ENCODE measurements at places on chromosomes 7 and 10. TPM values are rescaled to one million over a fixed set of nuclear protein-coding genes. Genes with fewer than 3 reads are reported as not detected.

- DNase-seq, result no peak
- no peaks in the 10 kb centered on the region for H3K27me3 ChIP-seq
- H3K4me3 ChIP-seq, result no peak overlapping the region
- H3K4me1 ChIP-seq, result no peaks in the 10 kb centered on the region
Measured at GRCh38 chr7:126799541-126799940, 453.2 kb downstream of the GRM8 start.

- H3K4me1 ChIP-seq, result no peaks in the 10 kb centered on the region
- no peaks in the 10 kb centered on the region for H3K36me3 ChIP-seq
- H3K27ac ChIP-seq, result no peak overlapping the region
- no peaks in the 10 kb centered on the region for H3K27me3 ChIP-seq
- no peak overlapping the region for H3K4me3 ChIP-seq
Measured at GRCh38 chr10:79984851-79985250, 35.9 kb upstream of the SFTPD start.

GRCh38 chr10:124333931-124334330, 84.8 kb downstream of the OAT start:
- no peak overlapping the region for H3K4me3 ChIP-seq
- H3K36me3 ChIP-seq, result no peaks in the 10 kb centered on the region
- H3K27ac ChIP-seq, result no peak overlapping the region

- H3K36me3 ChIP-seq, result no peaks in the 10 kb centered on the region
- no peak overlapping the region for H3K4me3 ChIP-seq
- no peak overlapping the region for H3K27ac ChIP-seq
- no peak for DNase-seq
- H3K27me3 ChIP-seq, result no peaks in the 10 kb centered on the region
Measured at GRCh38 chr7:56287429-56288138, 171.4 kb upstream of the NUPR2 start.

DNA sequence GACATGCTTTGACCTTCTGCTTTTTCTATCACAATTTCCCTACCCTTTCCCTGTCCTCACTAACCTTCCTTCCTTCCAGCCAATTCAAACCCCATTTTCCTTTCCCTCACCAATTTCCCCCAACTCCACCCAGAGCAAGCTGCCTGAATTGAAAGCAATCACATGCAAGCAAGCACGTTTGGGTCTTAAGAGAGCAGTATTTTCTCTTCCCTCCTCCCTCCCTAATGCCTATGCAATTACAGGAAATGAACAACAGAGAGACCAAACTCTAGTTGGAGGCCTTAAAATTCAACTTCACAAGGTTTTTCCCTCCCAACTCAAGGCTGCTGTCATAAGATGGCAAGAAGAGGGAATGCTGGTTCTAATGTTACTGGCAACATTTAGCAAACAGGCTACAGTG, 117.2 kb downstream of the MYOF start:
- no peaks in the 10 kb centered on the region for H3K4me1 ChIP-seq
- DNase-seq, result no peak
- H3K27ac ChIP-seq, result no peak overlapping the region
- no peaks in the 10 kb centered on the region for H3K36me3 ChIP-seq
- no peaks in the 10 kb centered on the region for H3K27me3 ChIP-seq
- H3K4me3 ChIP-seq, result no peak overlapping the region

GRCh38 chr7:115289971-115290370, 368.1 kb downstream of the MDFIC start:
- H3K4me1 ChIP-seq, result no peaks in the 10 kb centered on the region
- no peaks in the 10 kb centered on the region for H3K27me3 ChIP-seq
- no peak overlapping the region for H3K27ac ChIP-seq

GRCh38 chr7:152865461-152865860, 105.9 kb downstream of the ACTR3B start:
- no peaks in the 10 kb centered on the region for H3K4me1 ChIP-seq
- H3K27me3 ChIP-seq, result no peaks in the 10 kb centered on the region
- H3K4me3 ChIP-seq, result no peak overlapping the region
- no peak for DNase-seq
- no peak overlapping the region for H3K27ac ChIP-seq

DNA sequence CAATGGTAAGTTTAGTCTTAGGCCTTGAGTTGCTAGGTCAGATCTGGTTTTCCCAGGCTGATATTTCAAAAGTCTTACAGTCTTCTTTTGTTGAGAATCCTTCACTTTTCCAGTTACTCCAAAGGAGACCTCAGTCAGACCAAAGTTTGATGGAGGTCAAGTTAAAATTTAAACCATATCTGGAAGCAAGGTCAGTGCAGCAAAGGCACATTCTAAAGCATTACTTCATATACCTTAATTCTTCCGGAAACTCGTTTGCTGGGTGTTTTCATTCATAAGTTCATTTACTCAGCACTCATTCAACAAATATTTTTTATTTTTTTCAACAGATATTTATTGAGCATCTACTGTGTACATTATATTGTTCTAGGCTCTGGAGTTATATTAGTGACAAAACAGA, 403.0 kb upstream of the LRGUK start:
- H3K27ac ChIP-seq, result no peak overlapping the region
- no peaks in the 10 kb centered on the region for H3K4me1 ChIP-seq
- no peak for DNase-seq
- H3K36me3 ChIP-seq, result no peaks in the 10 kb centered on the region
- no peaks in the 10 kb centered on the region for H3K27me3 ChIP-seq
- H3K4me3 ChIP-seq, result no peak overlapping the region

DNA sequence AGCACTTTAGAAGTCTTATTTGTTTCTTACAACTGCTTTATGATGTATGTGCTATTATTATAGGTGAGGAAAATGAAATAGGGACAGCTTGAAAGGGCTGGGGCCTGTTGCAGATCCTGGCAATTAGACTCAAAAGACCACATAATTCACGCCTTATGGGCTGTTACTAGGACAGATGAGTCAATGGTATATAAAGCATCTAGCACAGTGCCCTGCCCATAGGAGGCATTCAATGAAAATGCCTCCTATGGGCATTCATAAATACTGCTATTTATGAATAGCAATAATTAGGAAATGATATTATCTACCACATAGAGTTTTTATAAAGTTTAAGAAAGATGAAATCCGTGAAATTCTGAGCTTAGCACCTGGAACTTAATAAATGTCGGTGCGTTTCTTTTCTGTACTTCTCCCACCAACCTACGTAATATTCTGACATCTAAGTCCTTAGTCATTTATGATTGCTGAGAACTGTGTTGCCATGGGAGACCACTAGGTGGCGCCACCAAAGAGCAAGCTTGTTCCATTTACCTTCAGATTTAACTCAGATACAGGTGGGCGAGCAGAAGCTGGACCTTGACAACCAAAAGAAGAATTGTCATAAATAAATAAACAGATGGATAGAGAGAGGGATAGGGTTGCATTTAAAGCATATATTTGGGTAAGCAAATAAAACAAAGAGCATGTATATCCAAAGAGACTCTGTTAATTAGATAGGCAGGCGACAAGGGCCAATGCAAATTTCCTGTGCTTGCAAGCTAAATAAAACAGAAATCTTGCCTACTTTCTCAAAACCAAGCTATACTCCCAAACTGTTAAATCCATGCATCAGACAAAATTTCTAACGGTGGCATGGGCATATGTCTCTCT, 699.9 kb downstream of the INHBA start:
- H3K27ac ChIP-seq, result no peak overlapping the region
- H3K4me1 ChIP-seq, result no peaks in the 10 kb centered on the region
- H3K4me3 ChIP-seq, result no peak overlapping the region
- DNase-seq, result no peak

GRCh38 chr10:127314797-127315196, 118.4 kb upstream of the INSYN2A start:
- DNase-seq, result no peak
- H3K27me3 ChIP-seq, result no peaks in the 10 kb centered on the region

- H3K4me1 ChIP-seq, result no peaks in the 10 kb centered on the region
- H3K27me3 ChIP-seq, result no peaks in the 10 kb centered on the region
- H3K27ac ChIP-seq, result no peak overlapping the region
- no peaks in the 10 kb centered on the region for H3K36me3 ChIP-seq
- H3K4me3 ChIP-seq, result no peak overlapping the region
Measured at GRCh38 chr7:130521258-130521951, 29.5 kb downstream of the MEST start.

DNA sequence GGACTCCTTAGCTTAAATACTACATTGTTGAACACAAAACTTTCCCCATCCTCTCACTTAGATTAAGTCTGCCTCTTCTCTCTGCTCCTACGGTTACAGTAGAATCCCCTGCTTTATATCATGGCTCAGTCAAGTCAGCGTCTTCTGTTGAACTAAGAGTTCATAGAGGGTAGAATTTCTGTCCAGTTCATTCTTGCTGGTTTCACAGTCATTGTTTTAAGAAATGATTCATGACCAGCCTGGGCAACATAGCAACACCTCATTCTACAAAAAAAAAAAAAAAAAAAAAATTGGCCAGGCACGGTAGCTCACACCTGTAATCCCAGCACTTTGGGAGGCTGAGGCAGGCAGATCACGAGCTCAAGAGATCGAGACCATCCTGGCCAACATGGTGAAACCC, 3.7 kb upstream of the ZFYVE27 start:
- peaks cover 11% of the 10 kb centered on the region for H3K4me1 ChIP-seq
- H3K4me3 ChIP-seq, result no peak overlapping the region
- no peaks in the 10 kb centered on the region for H3K27me3 ChIP-seq
- H3K27ac ChIP-seq, result no peak overlapping the region
- no peak for DNase-seq
- H3K36me3 ChIP-seq, result no peaks in the 10 kb centered on the region

- no peaks in the 10 kb centered on the region for H3K36me3 ChIP-seq
- no peak for DNase-seq
- no peak overlapping the region for H3K27ac ChIP-seq
- H3K4me3 ChIP-seq, result no peak overlapping the region
Measured at GRCh38 chr7:1004018-1004852, 21.3 kb downstream of the CYP2W1 start.

GRCh38 chr7:139339698-139340036, 1.5 kb upstream of the FMC1 start:
- H3K4me1 ChIP-seq, result peaks cover 11% of the 10 kb centered on the region
- H3K4me3 ChIP-seq, result peak overlapping the region; percentile 95
- H3K36me3 ChIP-seq, result peaks cover 6% of the 10 kb centered on the region
- peak overlapping the region; percentile 100 for H3K27ac ChIP-seq
- H3K27me3 ChIP-seq, result no peaks in the 10 kb centered on the region

DNA sequence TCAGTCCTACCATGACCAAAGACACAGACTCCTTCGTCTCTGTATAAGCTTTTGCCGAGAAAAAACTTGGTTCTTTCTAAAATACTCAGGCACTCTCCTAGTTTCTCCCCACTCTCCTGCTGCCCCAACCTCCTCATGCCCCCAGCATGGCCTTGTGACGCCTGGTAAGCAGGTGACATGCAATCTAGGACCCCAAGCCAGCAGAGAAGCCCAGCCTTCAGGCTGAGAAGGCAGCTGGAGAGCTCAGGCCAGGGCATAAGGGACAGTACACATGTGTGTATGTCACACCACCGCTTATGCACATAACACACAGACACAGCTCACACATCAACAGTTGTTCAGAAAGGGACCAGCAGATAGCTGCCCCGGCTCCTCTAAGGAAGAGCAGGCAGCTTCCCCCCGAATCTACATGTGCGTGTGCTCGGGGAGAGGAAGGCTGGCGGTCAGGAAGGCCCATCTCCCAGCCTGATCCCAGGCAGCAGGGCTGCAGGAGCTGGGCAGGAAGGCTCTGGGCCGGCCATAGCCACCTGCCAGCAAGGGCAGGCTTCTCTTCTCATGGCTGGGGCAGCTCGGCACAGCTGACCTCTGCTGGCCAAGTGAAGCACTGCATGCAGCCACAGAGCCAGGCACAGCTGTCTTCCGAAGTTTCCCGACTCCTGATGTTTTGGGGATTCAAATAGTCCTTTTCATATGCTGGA, 8.5 kb downstream of the DDX56 start:
- no peak overlapping the region for H3K4me3 ChIP-seq
- H3K4me1 ChIP-seq, result no peaks in the 10 kb centered on the region
- no peaks in the 10 kb centered on the region for H3K27me3 ChIP-seq
- H3K27ac ChIP-seq, result peak overlapping the region; percentile 41
- DNase-seq, result peak; percentile 57

- no peak overlapping the region for H3K27ac ChIP-seq
- no peak overlapping the region for H3K4me3 ChIP-seq
- DNase-seq, result no peak
- no peaks in the 10 kb centered on the region for H3K27me3 ChIP-seq
Measured at GRCh38 chr7:42127232-42127622, 109.8 kb downstream of the GLI3 start.

DNA sequence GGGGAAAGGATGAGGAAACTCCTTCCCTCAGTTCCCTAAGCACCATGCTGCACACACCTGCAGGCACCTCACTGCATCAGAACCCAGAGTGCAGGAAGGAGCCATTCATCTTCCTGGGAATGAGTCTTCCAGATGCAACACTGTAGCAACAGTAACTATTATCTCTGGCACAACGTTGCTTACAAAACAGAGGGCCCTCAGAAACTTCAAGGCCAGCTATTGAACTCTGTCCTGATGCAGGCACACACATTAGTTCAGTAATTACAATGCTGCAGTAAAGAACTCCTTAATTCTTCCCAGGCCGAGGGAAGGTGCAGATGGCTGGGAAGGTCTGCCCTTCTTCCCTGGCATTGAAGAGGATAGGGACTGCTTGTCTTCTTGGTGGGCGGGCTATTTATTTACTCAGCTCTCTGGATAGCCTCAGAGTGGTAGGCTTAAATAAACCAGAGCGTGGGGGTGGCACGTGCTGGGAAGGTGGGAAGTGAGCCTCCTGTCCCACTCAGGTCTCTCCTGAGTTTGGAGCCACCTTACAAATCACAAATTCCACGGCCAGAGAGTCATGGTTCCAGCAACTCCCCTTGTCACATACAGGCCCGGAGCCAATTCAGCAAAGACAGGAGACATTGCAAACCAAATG, 125.1 kb upstream of the JCAD start:
- no peaks in the 10 kb centered on the region for H3K4me1 ChIP-seq
- no peak overlapping the region for H3K27ac ChIP-seq
- H3K27me3 ChIP-seq, result no peaks in the 10 kb centered on the region
- no peak for DNase-seq
- no peaks in the 10 kb centered on the region for H3K36me3 ChIP-seq
- H3K4me3 ChIP-seq, result no peak overlapping the region

Gene GPER1
- 0.13 TPM for total RNA-seq

Gene NME8
- 2.7 TPM for total RNA-seq

Gene PDZD7
- 0.65 TPM for total RNA-seq

Gene HOXA5
- not detected for total RNA-seq

Gene SLC39A12
- not detected for total RNA-seq

Gene FRAT1
- total RNA-seq, result 18.9 TPM

Gene HPSE2
- total RNA-seq, result not detected

Gene AGAP5
- total RNA-seq, result 16.6 TPM

Gene CLEC5A
- 0.92 TPM for total RNA-seq

Gene AKR1D1
- total RNA-seq, result not detected

Gene ATP5MK
- total RNA-seq, result 118 TPM

Gene CD36
- total RNA-seq, result 5.5 TPM

Gene PBLD
- total RNA-seq, result 1.3 TPM
